Hippocampal formation (tissue), 2 donors: ENCODE measurements at places on chromosomes 2 and 18.

- no peak for DNase-seq
These were observed 52.4 kb downstream of the BCL2 start for GRCh38 chr18:63266888-63267790.

DNA sequence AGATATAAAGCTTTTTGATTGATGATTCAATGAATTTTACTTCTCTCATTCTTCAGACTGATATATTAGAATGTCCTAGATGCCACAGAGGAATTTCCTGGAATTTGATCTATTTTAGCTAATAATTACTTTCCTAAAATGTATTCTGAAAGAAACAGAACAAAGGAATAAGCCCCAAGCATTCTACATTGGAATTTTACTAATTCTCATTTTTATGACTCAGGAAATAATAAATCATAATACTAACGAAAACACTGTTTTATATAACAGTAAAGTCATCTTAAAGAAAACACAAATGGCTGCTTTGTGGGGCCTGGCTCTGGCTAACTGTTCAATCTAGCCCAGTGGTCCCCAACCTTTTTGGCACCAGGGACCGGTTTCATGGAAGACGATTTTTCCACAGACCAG lies 68.6 kb upstream of the LPIN2 start:
- no peak for DNase-seq

DNA sequence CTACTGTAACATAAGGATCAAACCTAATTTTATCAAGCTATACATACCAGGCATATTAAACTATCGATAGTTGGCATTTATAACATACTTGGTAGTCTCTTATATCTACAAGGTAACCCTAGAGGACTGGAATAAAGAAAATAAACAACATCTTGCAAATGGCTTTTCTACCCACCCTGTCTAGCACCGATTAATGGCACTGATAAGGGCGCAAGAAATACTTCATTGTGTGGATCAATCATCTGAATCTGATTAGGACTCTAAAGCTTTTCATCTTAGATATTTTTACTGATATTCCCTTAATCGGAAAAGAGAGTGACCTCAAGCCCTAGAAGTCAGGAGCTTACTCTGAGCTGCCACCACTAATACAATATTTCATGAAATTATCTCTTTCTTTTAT lies 1461.7 kb upstream of the PIK3C3 start:
- DNase-seq = no peak

- DNase-seq = no peak
These were observed 119.9 kb downstream of the ETAA1 start for GRCh38 chr2:67516899-67517530.

- DNase-seq = no peak
These were observed 21.3 kb downstream of the MBD5 start for GRCh38 chr2:148042219-148042618.

GRCh38 chr18:5424903-5425664 lies 118.7 kb downstream of the EPB41L3 start:
- peak; percentile 37 for DNase-seq

- DNase-seq = no peak
These were observed 111.8 kb upstream of the NFATC1 start for GRCh38 chr18:79283929-79284328.

- peak; percentile 83 for DNase-seq
These were observed 103.3 kb upstream of the NCK2 start for GRCh38 chr2:105641389-105641811.

GRCh38 chr2:199228887-199229819 lies 228.6 kb downstream of the SATB2 start:
- DNase-seq = no peak

DNA sequence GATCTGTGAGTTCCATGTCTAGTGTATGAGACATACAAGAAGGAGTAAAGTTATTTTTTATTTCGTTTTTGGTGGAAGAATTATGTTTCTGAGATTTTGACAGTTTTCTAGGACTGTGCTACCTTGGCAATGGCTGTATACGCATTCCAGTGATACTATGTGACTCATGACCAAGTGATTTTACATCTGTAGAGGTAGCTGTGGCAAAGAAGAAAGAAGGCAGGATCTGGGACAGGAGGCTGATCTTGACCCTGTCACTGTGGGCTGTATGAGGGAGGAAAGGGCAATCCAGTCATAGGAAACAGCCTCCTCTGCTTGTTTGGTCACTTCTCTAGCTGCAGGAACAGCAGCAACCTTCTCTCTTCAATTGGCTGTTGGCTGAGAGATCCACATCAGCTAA lies 44.0 kb upstream of the PDCL3 start:
- DNase-seq = no peak

DNA sequence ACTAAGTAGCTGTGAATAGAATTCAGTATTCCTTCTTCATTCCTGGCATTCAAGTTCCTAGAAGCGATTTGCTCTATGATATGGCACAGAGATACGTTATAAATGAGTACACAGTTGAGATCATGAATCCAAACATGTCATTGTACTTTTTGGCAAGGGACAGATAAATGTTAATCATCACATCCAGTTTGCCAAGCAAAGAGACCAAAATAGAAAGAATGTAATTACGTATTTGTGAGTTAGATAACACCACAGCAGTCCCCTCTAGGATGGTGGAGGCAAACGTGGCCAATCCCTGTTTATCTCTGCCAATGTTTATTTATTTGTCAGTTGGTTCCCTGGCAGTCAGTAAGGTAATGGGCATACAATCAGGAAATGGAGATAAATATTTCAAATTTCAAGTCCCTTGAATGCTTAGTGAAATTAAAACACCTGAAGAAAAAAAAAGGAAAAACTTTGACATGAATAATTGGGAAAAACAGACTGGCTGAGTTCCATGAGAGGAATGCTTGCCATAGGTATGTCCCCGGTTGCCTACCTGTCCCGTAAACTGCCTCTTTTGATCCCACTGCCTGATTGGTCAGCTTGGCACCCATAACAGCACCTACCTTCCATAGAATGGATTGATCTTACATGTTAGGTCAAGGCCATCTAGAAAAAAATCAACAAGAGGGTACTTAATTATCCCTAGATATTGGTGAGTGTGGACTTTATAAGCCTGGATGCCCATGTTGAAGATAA lies 451.1 kb upstream of the NETO1 start:
- DNase-seq = no peak

DNA sequence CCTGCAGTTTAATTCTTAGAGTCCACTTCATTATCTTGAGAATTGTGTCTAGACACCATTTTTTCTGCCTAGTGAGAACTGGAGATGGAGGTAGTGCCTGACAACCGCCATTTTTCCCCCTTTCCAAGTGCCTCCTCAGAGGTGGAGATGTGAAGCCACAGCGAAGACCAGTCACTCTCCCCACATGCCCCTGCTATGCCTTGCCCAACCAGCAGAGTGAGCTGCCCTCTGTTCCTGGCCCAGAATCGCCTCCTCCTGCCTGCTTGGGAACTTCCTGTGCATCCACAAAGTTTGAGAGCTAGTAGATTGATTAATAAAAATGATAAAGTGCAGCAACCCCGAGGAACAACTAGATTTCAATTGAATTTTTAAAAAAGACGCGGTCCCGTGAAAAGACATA lies 123.3 kb downstream of the CLIP4 start:
- no peak for DNase-seq

- DNase-seq = no peak
These were observed 160.2 kb downstream of the GALNT14 start for GRCh38 chr2:30978044-30978443.

GRCh38 chr2:43078781-43079755 lies 147.3 kb downstream of the ZFP36L2 start:
- DNase-seq = no peak

GRCh38 chr18:44066541-44066940 lies 614.1 kb upstream of the SETBP1 start:
- DNase-seq = no peak
